ENCODE measurements at places on chromosomes 12 and 14.

DNA sequence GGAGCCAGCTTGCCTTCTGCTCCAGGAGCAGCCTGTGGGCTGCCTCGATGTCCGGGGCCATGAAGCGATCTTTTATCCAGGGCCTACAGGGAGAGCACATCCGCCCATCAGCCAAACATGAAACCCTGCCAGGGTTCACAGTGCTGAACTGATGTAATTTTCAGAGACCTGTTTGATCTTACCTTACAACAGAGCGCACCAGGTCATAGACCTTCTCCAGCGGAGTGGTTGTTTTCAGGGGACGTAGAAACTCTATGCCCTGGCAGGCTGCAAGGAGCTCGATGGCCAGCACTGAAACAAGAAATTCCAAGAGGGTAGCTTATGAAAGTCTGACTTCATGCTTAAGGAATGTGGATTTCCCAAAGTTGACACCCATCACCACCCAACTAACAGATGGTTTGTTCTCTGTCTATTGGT is 19.7 kb downstream of the HAL start:
- peak; percentile 39 for DNase-seq

GRCh38 chr12:56128670-56129205 is 671 bp downstream of the ESYT1 start:
- peak; percentile 29 for DNase-seq

DNA sequence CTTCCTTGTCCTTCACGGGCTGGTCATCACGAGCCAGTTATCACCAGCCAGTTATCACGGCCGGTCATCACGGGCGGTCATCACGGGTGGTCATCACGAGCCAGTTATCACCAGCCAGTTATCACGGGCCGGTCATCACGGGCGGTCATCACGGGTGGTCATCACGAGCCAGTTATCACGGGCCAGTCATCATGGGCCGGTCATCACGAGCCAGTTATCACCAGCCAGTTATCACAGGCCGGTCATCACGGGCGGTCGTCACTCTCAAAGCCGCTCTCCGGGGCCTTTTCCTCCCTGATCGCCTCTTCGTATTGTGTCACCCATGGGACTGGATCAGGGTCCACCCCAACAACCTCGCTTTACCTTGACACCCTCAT is 13.9 kb upstream of the FBRSL1 start:
- DNase-seq, result no peak

DNA sequence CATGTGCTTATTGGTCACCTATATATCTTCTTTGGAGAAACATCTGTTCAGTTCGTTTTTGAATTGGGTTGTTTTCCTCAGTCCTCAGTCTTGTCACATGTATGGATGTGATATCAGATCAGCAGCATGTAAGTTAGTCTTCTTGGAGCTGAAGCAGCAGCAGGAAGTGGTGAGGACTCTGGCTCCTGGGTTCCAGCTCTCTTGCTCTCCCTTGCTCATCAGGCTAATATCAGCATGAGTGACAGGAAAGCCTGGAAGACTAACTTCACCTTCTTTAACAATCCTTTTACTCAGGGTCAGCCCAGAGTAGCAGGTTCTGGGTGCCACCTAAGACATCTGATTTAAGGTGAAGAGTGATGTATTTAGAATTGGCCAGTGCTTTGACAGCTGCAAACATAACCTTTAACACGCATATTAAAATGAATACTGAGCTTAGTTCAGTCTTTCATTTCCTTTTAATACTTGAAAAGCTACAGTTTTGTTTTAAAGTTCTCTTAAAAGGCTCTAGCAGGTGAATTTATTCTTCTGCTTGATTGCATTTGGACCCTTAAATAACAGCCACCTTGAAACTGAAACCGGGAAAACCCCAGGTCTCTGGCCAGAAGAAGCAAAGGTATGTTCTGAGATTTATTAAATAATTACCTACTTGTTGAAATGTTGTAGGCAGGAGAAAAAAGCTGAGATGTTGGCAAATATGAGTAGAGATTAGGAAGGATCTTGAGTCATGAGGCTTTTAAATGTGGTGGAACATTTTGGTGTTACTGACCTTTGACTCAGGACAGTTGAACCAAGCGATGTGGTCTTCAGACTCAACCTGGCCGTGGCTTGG is 54.3 kb downstream of the DRAM1 start:
- no peak for DNase-seq

DNA sequence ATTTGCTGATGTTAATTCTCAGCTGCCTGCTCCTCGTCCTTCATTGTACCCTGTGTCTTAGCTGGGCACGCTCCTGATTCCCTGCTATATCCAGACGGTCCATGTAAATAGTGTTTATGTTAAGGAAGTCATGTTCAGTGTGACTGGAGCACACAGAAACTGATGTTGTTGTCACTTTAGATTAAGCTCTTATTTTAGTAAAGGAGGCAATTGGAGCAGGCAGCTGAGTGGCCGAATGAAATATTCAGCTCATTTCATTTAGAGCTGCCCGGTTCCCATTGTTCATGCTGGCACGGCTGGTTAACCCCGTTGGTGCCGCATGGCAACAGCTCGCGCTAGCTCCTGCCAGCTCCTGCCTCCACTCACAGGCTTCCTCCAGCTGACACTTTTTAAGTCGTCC is 446.8 kb upstream of the SOX5 start:
- DNase-seq, result no peak

DNA sequence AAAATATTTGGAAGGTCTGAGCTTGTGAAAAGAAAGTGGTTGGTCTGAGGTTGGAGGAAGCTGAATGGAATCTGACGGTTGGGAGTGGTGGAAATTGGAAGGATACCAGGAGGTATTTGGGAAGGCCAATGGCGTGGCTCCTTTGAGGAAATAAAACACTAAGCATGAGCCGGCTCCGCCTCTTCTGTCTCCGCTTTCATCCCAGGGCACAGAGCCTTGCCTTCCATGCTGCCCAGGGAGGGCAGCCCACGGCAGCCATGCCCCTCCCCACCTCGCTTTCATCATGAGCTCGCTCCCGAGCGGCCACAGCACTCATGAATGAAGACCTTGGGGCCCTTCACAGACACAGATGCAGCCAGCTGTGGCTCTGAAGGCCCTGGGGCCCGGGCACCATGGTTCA is 36.2 kb downstream of the HSP90AA1 start:
- peak; percentile 89 for DNase-seq

- DNase-seq, result no peak
Measured at GRCh38 chr12:10369557-10370415, 20.1 kb downstream of the KLRK1 start.

- no peak for DNase-seq
Measured at GRCh38 chr12:1594006-1594260, 448 bp downstream of the FBXL14 start.

DNA sequence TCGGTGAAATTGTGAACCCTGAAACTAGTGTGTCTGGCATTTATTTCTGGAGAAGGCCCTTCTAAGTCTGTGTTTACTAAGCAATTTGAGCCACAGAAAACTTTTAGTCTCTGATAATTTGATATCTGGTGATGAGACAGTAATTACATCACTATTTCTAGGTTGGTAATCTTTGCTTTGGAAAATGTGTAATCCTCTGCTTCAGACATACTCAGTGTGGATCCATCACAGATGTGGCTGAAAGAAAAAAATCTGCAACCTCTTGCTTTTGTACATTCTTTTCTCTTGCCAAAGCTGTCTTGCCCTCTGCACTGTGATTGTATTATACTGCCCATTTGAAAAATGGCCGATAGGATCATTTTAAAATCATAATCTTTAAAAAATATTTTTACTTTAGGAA is 78.1 kb downstream of the PELI2 start:
- peak; percentile 58 for DNase-seq

GRCh38 chr12:130137040-130138018 is 24.9 kb upstream of the FZD10 start:
- no peak for DNase-seq

All from fibroblast of lung (primary cell).